ENCODE measurements at places on chromosomes 16 and 17. TPM values are rescaled to one million over a fixed set of nuclear protein-coding genes. Genes with fewer than 3 reads are reported as not detected.

- no peaks in the 10 kb centered on the region for H3K36me3 ChIP-seq
- no peak overlapping the region for H3K4me3 ChIP-seq
- no peaks in the 10 kb centered on the region for H3K27me3 ChIP-seq
Measured at GRCh38 chr17:72466199-72466598, 345.4 kb downstream of the SOX9 start.

GRCh38 chr16:14963281-14964173, 11.3 kb upstream of the PDXDC1 start:
- no peaks in the 10 kb centered on the region for H3K27me3 ChIP-seq
- no peak overlapping the region for H3K4me3 ChIP-seq
- no peak overlapping the region for H3K27ac ChIP-seq
- H3K4me1 ChIP-seq, result no peaks in the 10 kb centered on the region
- no peak for DNase-seq

COX10 gene
- 96.0 TPM for total RNA-seq

IQCK gene
- total RNA-seq, result 6.5 TPM
